HL-60 (cell line): ENCODE measurements at places on chromosomes 5 and 9.

DNA sequence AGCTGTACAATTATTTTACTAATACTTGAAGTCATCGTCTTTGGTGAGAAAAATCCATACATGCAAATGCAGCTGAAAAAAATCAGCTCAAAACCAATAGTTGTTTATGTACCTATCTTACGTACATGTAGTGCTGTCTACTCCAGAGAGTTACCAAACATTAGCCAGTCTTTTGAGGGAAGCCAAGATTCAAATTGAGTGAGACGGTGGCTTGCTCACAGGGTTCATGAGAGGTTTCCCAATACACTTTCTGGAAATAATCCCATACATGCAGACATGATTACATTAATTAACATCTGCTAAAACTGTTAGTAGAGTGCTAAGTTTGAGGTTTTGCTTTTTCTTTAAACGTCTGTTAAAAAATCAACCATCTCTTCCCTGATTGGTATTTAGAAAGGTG, 2.3 kb downstream of the C9orf72 start:
- DNase-seq: no peak

GRCh38 chr5:17024686-17025180, 88.6 kb upstream of the MYO10 start:
- DNase-seq: no peak

DNA sequence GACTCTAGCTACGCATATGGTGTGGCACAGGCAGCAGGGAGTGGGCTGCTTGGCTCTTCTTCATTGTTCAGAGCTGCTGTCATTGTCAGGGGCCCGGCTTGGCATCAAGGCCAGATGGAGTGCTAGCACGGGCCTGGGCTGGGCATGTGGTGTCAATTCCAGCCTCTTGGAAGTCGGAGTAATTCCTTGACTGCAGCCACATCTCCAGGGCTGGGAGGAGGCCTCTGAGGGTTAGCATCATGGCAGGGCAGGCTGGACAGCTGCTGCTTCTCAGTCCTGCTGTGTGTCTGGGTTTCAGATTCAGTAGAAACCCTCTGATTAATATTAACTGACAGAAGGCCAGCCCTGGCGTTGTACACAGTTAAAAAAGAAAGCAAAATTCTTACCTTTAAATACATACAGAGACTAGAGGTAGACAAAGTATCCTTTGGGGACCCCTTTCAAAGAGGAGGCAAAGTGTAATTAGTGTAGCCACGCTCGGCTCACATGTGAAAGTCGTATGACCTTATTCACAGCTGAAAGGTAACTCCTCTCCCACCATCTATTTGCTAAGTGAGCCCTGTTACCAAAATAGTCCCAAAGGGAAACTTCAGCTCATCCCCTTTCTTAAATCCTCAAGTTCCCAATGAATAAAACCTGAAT, 126.4 kb downstream of the DOCK2 start:
- no peak for DNase-seq

DNA sequence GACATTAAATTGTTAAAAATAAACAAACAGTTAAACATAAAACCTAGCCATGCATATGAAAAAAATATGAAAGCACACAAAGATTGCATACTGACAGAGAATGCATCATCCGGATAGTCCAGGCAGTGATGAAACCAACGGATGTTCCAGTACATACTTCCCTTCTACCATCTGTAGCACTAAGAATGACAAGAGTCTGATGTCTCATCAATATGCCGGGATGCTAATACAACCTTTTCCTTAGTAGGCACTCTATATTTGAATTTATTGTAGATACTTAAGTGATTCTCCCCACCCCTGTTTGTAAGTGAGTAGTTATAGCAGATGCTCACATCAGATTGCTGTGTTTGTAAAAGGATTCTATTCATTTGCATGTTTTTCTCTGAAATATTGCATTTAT, 571.2 kb upstream of the WWC1 start:
- no peak for DNase-seq

- no peak for DNase-seq
Observed at GRCh38 chr5:59241119-59241518, 652.4 kb downstream of the PDE4D start.

DNA sequence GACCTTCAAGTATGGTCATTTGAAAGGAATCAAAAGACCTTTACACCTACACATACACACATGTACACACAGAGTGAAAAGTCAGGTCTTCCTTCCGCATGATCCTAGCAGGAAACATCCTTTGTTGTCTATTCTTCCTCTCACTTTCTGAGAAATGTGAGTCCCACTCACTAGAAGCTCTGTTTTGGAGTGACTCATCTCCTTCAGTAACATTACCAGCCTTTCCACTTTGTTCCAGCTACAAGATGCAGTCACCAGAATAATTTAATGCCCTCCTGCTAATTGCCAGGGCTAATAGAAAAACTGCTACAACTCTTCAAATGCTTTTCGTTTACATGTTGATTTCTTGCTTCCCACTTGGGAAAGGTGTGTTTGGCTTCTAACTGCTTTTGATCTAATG, 417.3 kb downstream of the RASEF start:
- DNase-seq: no peak

- DNase-seq: no peak
Observed at GRCh38 chr9:111913159-111913558, 16.5 kb downstream of the UGCG start.

DNA sequence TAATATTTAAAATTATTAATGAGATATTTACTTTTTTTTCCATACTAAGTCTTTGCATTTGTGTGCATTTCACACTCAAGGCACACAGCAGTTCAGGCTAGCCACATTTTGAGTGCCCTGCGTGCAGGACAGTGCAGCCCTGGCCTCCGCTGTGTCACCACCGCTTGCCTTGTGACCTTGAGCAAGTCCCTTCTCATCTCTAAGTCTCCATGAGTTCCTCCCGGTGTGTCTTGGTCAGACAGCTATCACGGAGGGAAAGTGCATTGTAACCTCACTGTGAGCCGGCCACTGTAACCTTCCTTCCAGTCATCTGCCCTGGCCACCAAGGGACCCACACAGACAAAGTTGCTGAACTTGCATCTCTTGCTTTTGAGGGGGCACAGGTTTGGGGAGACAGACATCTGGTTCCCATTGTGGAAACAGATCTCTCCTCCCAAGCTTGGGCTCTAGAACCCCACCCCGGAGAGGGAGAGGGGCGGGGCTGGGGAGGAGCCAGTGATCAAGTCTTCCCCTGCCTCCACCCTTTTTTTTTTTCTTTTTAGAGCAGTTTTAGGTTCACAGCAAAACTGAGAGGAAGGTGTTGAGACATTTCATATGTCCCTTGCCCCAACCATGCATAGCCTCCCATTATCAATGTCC, 96.8 kb downstream of the C9orf50 start:
- no peak for DNase-seq

DNA sequence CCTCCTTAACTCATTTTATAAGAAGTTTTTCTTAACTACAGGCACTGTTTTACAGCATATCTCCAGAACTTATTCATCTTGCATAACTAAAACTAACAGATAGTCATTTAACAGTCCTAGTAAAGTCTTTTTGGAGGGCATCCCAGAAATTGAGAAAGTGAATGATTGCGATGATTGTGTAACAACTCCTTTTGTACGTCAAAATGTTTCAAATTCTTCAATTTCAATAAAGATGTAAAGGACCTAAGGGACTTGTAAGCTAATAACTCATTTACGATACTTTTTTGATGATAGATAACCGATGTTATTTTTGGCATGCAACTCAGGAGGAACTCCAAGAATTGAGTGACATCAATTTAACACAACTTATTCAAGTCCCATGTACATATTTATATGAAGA, 42.7 kb downstream of the SVEP1 start:
- DNase-seq: no peak

GRCh38 chr9:29939559-29939958, 2366.3 kb upstream of the C9orf72 start:
- no peak for DNase-seq

- no peak for DNase-seq
Observed at GRCh38 chr5:170219615-170220014, 13.2 kb upstream of the C5orf58 start.

- DNase-seq: no peak
Observed at GRCh38 chr5:159953609-159954008, 37.3 kb downstream of the ADRA1B start.

GRCh38 chr5:219460-219863, 1.3 kb downstream of the SDHA start:
- no peak for DNase-seq

DNA sequence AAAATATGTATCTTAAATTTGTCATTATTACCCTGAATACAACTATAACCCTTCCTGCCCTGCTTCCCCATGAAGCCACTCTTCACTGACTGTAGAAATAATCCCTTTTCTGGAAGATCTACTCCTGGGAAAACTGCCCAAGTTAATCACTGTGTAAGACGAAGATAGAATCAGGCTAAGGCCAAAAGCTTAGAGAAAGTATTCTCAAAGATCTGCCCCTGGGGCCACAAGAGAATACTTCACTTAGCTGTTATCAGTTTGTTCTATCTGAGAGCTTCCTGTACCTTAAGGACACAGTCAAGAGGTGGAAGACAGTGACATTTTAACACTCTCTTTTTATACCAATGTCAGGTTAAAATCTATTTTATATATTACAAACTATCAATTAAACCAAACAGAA, 33.8 kb downstream of the RNF145 start:
- DNase-seq: no peak

- no peak for DNase-seq
Observed at GRCh38 chr5:31130676-31131075, 62.8 kb upstream of the CDH6 start.

DNA sequence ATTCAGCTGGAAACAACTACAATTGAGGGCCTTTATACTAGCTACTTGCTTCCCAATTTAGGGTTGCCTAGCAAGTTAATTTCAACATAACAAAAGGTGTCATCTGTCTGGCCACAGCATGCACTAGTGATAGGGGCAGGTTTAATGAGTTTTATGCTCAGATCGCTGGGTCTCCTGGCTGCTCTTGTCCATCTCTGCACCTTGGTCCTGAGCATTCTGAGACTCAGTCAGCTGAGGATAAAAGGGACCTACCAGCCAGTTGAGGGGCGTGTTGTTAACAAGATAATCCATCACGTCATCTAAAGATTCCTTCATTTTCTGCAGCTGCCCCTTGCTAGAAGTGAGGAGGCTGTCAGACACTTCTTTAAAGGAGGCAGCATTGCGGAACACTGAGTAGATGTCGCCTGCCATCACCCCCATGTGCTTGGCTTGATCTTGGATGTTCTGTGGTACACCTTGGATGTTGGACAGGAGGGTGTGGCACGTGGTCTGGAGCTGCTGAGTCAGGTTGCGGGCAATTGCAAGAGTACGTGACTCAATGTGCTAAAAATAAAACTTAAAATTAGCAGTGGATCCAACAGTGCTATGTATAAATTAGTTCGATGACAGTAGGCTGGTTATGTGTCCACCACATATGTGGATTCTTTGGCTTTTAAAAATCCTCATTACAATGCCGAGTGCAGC, 11.0 kb downstream of the PLIN2 start:
- no peak for DNase-seq

GRCh38 chr9:136518623-136519022, 27.2 kb downstream of the NOTCH1 start:
- no peak for DNase-seq

DNA sequence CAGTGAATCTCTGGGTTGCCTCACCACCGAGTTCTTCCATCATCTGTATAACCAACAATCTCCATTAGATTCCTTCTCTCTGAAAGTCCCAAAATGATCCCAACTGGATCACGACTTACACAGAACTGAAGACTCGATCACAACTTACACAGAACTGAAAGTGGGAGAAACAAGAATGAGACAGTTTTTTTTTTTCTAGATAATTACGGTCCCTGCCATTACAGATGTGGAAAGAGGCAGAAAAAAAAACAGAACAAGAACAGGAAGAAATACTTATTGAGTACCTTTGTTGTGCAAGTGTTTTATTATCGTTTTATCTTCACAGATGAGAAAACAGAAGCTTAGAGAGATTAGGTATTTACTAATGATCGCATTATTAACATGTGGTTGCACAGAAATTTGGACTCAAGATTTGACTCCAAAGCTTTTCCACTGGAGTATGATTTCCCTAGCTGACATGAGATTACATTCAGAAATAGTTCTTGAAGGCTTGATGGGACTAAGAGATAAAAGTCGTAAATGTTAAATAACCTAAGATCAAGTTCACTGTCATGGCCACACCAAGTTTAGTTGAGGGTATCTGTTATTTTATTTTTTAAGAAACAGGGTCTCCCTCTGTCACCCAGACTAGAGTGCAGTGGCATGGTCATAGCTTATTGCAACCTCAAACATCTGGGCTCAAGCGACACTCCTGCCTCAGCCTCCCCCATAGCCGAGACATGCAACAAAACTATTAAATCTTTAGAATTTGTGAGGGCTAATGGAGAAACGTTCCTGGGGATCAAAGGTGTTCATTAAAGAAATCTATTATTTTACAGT, 8.9 kb downstream of the PLK2 start:
- no peak for DNase-seq

GRCh38 chr5:159393854-159394274, 63.6 kb upstream of the IL12B start:
- peak; percentile 57 for DNase-seq

- DNase-seq: no peak
Observed at GRCh38 chr5:97074859-97075489, 67.4 kb downstream of the LIX1 start.
